Sigmoid colon (tissue), 7 donors: ENCODE measurements at places on chromosomes 4 and X. TPM values are rescaled to one million over a fixed set of nuclear protein-coding genes. Genes with fewer than 3 reads are reported as not detected.
A peak's percentile ranks its signal among the peaks of the same experiment; 100 is the strongest.

DNA sequence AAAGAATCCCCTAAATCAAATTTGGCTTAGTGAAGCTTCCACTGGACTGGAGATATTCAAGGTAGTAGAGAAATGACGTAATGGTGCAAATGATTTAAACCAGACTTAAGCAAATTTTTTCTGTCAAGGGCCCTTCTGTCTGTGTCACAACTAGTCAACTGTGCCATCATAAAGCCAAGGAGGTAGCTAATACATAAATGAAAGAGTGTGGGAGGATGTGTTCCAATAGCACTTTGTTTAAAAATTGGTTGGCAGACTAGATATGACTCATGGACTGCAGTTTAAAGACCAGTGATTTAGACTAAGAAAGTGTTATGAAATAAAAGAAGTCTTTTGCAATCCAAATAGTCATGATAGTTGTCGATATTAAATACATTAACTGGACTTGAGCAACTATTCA is 24.3 kb upstream of the TEX13C start:
- no peak for DNase-seq

DNA sequence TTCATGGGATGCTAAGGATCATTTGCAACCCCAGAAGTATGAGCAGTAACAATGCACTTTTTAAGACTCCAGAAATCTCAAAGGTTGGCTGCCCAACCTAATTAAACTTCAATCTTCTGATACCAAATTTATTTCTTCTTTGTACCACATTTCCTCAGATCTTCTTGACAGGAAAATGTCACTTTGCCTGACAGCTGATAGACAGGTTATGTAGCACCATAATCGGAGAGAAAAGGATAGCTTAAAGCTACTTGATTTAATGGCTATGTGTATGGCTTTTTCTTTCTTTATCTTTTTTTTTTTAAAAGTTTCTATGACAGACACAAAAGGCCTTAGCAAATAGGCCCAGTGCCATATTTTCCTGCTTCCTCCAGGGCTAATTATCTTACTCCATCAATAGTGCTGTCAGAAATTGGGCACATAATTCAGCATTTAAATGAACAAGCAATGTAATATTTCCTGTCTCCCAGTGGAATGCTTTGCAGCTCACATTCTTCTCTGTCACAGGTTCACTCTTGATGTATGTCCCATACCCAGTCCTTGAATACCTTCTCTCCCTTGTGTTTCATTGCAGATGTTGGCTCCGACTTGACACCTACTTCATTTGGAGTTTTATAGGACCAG is 795.7 kb downstream of the ADGRL3 start:
- DNase-seq: no peak

- DNase-seq: no peak
Observed at GRCh38 chr4:17096692-17097091, 198.2 kb upstream of the LDB2 start.

DNA sequence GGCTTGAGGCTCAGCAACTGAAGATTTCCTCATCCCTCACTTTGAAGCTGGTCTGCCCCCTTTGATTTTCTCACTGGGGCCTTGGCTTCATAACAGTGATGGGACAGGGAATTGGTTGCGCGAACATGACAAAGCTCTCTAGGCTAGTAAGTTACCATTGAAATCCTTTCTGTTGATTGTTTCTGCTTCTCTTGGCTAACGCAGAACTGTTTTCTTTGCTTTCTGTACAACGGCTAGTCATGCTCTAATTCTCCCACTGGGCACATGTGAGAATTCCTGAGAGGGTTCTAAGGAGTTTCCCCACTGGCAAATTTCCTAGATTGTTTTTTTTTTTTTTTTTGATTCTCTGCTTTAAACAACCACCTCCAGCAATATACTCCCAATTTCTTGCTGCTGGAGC is 738.6 kb downstream of the PCDH7 start:
- DNase-seq: no peak

MAGEA2B gene
- not detected for total RNA-seq

ZRSR2 gene
- 6.8 TPM for total RNA-seq

DNA sequence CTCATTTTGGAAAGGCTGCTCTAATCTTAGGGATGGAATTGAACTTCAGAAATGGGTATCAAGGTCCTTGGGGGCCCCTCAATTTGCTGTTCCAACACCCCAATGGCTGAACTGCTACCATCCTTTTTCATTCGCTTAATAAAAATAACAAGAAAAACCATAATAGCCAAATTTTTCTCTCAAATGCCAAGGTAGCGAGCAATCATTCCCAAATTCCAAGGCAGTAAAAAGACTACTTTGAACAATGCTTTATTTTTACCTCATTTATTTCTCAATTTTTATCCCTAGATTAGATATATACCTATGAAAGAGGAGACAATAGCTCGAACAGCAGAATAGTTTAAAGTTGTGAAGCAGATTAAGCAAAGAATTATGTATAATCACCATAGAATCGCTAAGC is 323.4 kb upstream of the SLC7A11 start:
- DNase-seq: no peak

DNA sequence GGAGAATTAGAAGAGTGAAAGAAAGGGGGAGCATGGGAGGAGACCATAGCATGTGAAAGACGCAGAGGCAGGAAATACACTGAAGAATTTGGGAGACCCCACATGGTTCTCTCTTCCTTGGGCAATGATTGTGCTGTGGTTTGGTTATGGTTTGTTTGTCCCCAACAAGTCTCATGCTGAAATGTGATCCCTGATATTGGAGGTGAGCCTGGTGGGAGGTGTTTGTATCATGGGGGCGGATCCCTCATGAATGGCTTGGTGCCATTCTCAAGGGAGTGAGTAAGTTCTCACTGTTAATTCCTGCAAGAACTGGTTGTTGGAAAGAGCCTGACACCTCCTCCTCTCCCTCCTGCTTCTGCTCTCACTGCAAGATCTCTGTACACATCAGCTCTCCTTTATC is 78.6 kb upstream of the RAI2 start:
- DNase-seq: no peak

GRCh38 chrX:145910017-145910416 is 92.4 kb downstream of the SLITRK2 start:
- DNase-seq: no peak

FRMD7 gene
- not detected for total RNA-seq

DNA sequence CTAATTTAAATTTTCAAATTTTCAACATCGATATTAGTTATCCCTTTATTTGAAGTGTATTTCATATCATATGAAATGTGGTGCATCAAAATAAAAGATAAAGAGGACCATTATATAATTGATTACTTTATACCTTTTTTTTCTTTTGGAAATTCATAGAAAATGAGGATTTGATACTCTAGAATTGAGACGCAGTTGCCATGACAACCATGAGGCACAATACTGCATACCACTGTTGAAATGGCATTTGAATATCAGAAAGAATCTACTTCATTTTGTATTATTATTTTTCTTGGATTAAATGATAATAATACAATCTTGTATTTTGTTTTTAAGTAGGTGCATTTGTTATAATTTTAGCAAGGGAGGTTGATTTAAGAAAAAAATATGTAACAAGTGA is 323.1 kb downstream of the PCDH18 start:
- no peak for DNase-seq

DNA sequence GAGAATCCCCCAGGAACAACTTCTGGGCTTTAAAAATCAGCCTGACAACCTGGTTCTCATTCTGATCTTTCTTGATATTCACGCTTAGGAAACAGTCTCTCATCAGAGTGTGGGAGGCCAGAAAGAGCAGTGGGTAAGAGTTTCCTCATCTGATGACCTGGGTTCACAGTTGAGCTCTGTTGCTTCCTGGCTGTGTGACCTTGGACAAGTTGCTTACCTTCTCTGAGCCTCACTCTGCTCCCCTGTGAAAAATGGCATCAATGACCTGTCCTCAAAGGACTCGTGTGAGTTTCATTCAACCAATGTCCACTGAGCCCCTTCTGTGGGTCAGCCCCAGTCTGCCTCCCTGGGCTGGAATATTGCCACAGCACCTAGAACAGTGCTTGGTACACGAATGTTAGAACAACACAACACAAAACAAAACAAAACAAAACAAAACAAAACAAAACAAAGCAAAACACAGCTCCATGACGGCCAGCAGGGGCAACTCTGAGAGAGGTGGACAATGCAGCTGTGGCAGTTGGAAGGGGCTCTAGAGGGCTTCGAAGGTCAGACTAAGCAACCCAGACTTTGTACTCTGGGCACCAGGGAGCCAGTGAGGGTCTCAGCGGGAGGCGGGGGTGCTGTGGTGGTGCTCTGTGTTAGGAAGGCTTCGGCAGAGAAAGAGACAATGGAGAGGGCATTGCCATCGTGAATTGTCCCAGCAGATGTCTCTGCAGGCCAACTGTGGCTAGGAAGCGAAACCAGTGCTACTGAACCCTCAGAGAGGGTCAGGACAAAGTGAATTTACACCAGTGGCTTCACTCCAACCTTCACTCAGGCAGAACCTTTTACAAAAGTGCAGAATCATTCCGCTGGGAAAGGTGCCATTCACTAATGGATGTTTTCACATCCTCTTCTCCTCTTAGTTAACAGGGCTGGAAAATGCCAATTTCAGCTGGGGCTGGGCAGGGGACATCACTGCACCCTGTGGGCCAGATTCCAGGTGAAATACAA is 14.3 kb upstream of the C4orf50 start:
- no peak for DNase-seq

SPANXA1 gene
- not detected for total RNA-seq

- DNase-seq: no peak
Observed at GRCh38 chrX:75648803-75649588, 126.2 kb upstream of the ZDHHC15 start.

DNA sequence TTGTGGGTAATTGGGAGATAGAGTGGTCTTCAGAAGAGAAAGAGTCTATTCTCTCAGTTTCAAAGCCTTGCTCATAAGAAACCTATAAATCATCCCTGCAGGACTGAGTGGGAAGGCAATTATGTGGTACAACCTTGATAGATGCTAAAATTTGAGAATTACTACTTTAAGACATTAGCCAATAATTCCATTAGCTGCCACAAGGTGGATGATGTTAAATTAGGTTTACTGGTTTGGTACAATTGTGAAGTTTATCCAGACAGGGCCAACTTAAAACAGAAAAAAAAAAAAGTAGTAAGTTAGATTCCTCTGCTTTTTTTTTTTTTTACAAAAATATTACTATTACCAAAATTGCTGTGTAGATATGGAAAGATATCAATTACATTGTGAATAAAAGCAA is 73.2 kb upstream of the AMOT start:
- DNase-seq: no peak

MXRA5 gene
- 8.0 TPM for total RNA-seq

DNA sequence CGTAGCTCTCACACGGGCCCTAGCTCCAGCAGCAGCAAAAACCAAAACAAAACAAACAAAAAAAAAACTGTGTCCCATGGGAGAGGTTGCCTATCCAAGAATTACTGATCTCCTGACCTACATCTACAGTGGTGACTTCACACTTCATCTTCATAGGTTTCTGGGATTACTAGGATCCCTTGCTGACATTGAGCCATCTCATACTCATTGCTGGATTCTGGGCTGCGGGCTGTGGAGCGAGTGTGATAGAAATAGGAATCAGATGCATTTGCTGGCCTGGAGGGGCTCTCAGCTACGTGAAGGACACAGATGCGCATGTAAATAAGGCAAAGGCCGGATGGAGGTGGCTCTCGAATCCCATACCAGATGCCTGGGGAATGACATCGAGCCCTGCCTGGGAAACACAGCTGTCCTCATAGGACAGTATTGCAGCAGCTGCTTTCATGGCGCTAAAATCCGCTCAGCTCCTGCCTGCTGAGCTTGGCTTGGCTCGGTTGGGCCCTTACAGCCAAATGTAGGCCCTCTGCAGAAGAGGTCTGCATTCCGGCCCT is 41.7 kb downstream of the CNGA2 start:
- DNase-seq: no peak

AKAP4 gene
- not detected for total RNA-seq

DNA sequence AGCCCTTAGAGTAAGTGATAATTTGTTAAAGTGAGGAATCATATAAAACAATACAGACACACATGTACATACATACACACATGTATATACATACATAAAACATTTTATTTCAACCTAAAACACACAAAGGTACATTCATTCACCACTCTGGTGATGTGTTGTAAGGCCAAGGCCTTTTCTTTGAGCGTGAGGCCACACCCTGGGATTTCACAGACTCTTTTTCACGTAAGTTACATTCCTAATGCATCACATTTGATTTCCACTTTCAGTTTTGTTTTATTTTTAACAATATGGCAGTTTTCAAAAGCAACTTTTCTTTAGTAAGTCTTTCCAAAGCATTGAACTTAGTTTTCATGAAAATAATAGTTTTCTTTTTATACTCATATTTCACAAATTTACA is 170.7 kb downstream of the COL4A6 start:
- DNase-seq: no peak

DNA sequence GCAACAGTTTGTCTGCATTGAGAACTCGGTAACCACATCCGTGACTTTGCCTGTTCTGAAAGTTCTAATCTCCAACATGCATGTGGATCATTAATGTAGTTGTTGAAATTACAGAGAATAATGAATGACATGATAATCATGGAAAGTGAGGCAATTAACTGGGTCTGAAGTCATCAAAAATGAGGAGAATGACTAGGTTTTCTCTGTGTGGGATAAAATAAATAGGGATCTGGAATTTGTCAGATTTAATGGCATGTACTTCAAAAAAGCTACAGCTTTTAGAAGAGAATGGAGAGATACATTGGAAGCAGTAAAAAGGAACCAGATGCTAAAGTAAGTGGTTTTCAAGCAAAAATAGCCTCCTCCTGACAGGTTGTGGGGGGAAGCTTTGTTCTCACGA is 59.3 kb downstream of the AFM start:
- no peak for DNase-seq

DNA sequence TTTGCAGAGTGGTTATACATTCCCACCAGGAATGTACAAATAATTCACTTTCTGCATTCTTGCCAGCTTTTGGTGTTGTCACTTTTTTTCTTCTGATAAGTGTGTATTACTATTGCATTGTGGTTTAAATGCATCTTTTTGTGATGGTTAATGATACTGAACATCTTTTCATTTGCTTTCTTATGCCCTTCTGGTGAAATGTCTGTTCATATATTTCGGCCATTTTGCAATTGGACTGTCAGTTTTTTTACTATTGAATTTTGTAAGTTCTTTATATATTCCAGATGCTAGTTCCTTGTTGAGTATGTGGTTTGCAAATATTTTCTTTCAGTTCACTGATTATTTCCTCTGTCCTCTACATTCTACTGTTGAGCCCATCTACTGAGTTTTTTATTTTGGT is 19.4 kb upstream of the BMP2K start:
- no peak for DNase-seq

GRCh38 chr4:110197529-110198042 is 829 bp downstream of the ELOVL6 start:
- peak; percentile 70 for DNase-seq

TLR6 gene
- 3.2 TPM for total RNA-seq

DNA sequence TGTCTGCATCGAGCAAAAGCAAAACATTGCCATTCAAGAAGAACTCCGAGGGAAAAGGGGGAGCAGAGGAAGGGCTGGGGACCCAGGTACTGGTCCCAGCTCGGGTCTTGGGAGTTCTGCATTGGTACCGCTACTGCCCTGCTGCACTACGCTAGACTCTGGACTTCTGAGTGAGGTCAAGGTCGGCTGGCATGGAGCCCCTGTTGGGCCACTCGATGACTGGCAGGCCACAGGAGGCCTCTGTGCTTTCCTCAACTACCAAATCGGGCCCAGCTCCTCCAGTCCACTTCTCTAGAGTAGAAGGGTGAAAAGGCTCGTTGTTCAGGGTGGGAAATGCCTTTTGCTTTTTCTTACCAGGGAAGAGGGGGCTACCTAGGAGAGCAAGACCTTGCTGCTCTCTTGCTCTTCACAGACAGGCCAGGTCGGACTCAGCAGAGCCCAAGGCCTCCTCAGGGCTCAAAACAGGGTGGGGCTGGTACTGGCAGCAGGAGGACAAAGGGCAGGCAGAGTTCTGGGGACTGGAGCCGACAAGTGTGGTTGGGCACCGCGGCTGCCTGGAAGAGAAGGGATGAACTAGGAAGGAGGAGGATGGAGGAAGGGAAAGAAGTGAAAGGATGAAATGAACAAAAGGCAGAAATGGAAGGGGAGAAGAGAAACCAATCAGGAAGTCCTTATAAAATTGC is 8.9 kb upstream of the IRAK1 start:
- DNase-seq: no peak
